NCI-H1694 (cell line): ENCODE measurements at places on chromosomes 3 and 15.

DNA sequence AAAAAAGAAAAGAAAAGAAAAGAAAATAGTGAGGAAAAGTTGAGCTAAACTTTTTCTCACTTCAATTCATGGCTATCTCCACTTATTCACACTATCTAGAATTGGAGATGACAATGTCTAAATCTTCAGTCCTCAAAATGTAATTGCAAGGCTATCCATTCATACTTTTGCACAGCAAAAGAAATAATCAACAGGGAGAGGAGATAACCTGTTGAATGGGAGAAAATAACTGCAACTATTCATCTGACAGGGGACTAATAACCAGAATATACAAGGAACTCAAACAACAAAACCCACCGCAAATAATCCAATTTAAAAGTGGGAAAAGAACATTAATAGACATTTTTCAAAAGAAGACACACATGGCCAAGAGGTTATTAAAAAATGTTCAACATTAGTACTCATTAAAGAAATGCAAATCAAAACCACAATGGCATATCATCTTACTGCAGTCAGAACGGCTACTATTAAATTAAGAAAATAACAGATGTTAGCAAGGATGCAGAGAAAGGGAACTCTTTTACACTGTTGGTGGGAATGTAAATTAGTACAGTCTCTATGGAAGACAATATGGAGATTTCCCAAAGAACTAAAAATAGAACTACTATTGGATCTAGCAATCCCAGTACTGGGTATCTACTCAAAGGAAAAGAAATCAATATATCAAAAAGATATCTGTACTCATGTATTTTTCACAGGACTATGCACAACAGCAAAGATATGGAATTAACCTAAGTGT is 73.5 kb upstream of the PPIB start:
- DNase-seq: no peak

DNA sequence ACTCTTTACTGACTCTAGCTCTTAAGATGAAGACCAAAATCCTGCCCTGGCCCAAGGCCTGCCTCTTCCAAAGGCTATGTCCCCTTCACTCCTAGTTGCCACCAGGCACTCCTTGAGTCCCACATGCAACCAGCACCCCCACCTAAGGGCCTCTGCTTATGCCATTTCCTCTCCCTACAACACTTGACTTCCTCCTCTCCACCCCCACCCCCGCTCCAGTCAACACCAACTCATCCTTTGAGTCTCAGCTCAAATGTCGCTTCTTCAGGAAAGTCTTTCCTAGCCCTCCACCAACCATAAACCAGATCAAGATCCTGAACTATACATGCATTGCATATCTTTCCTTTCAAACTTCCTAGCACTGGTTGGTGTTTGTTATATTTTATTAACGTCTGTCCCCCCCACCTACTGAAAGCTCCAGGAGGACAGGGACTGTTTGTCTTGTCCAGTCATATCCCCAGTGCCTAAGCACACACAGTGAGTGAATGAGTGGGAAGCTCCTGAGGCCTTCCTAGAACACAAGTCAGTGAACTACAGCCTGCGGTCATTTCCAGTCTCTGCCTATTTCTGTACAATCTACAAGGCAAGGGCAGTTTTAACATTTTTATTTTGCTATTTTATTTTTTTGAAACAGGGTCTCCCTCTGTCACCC is 7.3 kb downstream of the TBC1D2B start:
- DNase-seq: no peak

- no peak for DNase-seq
Observed at GRCh38 chr15:83784975-83785374, 131.1 kb downstream of the ADAMTSL3 start.

DNA sequence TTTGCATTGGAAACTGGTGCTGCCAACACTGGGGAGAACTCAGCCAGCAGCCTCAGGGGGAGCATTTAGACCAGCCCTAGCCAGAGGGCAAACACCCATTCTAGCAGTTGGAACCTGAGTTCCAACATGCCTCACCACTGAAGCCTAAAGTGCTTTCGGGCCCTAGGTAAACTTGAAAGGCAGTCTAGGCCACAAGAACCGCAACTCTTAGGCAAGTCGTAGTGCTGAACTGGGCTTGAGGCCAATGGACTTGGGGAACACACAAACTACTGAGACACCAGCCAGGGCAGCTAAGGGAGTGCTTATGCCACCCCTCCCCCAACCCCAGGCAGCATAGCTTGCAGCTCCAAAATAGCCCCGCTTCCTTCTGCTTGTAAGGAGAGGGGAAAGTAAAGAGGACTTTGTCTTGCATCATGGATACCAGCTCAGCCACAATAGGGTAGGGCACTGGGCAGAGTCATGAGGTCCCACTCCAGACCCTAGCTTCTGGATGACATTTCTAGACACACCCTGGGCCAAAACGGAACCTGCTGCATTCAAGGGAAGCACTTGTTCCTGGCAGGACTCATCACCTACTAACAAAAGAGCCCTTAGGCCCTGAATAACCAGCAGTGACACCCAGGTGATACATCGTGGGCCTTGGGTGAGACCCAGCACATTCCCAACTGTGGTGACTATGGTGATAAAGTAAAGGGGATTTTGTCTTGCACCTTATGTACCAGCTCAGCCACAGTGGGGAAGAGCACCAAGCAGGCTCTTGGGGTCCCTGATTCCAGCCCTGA is 37.3 kb upstream of the TEX9 start:
- DNase-seq: no peak

- no peak for DNase-seq
Observed at GRCh38 chr3:102132370-102132769, 283.1 kb downstream of the NFKBIZ start.

DNA sequence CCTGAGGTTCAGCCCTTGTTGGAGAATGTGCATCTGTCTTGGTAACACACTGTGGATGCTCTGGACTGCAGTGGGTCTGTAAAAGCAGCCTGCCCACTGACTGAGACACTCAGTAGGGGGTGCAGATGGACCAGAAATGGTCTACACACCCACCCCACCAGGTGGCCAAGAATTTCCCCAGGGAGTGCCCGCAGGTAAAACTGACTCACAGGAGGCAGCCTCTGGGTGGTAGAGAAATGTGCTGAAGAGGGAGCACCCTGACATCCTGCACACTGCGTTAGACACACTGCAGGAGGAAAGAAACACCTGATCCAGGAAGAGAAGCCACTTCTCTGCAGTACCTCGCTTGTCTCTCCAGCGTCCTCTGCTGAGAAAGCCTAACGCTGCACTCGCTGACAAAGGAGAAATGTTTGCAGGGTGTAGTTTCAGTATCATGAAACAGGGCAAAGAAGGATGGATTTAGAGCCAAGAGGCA is 109.5 kb upstream of the ABHD17C start:
- no peak for DNase-seq

DNA sequence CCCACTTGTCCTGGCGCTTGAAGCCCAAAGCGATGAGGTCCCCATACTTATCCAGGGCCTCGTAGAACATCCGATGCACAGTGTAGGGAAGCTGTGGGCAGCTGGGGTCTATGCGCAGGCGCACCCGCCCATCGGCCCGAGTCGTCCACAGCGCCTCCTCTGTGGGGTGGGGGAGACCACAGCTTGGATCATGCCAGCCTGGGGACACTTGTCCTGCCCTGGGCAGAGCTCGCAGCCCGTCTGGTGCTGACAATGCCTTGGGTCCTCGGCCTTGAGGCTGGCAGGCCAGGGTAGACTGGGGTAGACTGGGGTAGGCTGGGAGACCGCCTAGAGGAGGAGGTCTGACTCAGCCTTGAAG is 39.8 kb downstream of the ACSBG1 start:
- no peak for DNase-seq

- DNase-seq: no peak
Observed at GRCh38 chr3:59783468-59783988, 733.7 kb upstream of the CFAP20DC start.

DNA sequence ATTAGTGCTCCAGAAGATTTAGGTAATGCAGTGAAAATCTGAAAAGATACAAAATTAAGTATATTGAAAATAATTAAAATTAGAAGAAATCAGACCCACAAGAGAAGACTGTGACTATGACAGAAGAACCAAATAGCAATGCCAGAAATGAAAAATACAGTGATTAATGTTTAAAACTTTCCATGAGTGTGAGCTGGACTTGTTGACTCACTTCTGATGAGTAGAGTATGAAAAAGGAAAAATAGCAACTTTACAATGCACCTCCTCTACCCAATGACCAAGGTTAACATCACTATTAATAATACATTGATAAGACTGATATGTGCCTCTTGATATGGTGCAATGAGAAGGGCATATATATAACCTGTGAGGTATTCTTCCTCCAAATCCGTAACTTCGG is 39.3 kb upstream of the SLC22A13 start:
- DNase-seq: no peak

DNA sequence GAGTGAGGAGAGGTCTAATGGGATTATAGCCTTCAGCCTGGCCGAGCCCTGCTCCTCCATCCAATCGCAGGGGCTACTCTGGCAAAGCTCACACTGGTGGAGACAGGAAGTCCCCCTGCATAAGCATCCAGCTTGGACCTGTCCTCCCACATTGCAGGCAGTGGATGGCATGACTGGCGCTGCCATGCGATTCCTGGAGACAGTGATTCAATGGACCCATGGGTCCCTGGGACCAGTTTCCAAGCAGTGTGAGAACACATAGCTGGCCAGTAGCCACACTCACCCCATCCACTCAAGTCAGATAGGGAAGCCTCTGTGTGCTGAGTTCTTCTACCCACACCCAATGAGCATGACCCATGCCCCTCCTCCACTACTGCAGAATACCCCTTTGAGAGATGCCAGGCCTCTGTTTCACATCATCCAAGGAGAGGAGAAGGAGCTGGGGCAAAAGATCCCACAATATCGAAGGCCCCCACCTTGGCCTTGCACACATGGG is 18.1 kb upstream of the POC1A start:
- DNase-seq: no peak

DNA sequence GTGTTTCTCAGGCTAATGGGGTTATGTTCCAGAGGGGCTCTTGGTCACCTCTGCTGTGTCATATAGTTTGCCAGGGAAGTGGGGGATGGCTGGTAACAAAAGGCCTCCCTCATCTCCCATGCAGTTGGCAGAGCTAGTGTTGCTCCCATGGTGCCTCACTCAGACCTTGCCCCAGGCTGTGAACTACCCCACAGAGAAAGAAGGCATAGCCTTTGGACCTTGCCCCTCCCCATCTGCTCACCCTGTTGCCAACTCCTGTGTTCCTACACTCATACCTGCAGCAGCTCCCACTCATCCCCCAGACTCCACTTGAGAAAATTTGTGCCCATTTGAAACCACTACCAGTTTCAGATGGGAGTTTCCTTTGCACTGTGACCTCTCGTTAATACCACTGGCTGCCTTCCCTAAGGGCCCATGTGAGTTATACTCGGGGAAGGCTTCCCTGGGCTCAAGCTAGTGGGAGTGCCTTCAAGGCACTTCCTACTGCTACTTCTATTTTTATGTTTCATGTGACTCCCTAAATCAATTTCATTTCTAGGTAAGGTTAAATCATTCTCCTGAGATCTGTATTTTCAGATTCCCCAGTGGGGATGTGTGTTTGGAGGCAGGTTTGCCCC is 25.3 kb upstream of the COPB2 start:
- DNase-seq: no peak

- DNase-seq: no peak
Observed at GRCh38 chr3:14522129-14522691, 17.9 kb downstream of the GRIP2 start.

- DNase-seq: no peak
Observed at GRCh38 chr3:31448035-31448881, 84.5 kb upstream of the STT3B start.

DNA sequence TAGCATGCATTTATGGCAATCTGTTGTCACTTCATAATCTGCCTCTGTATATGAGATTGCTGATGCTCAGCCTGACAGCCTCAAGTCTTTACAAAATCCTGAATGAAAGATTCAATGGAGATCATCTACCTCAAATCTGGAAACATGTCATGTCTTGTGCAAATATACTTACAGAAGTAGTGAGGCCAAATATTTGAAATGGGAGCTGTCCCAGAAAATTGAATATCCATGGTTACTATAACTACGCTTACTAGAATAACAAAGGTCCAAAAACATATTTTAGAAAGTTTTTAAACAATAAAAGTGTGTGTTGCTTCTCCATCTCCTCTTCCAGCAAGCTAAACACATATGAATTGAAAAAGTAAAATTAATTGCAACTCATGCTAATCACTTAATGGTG is 133.2 kb upstream of the DPH6 start:
- DNase-seq: no peak

GRCh38 chr3:184284696-184285095 is 8.9 kb downstream of the ECE2 start:
- DNase-seq: peak; percentile 90

GRCh38 chr3:149018247-149018646 is 26.9 kb downstream of the GYG1 start:
- no peak for DNase-seq

DNA sequence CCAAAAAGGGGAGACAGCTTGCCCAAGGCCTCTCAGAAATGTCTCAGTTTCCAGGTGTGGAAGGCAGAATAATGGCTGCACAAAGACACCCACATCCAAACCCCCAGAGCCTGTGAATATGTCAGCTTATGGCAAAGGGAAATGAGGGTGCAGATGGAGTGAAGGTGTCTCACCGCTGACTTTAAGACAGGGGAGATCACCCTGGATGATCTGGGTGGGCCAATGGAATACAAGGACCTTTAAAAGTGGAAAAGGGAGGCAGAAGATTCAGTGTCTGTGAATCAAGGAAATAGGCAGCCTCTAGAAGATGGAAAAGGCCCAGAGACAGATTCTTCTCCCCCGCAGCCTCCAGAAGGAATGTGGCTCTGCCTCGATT is 48.8 kb upstream of the ATP2B2 start:
- DNase-seq: no peak

GRCh38 chr3:197151580-197151979 is 122.0 kb upstream of the MELTF start:
- no peak for DNase-seq

DNA sequence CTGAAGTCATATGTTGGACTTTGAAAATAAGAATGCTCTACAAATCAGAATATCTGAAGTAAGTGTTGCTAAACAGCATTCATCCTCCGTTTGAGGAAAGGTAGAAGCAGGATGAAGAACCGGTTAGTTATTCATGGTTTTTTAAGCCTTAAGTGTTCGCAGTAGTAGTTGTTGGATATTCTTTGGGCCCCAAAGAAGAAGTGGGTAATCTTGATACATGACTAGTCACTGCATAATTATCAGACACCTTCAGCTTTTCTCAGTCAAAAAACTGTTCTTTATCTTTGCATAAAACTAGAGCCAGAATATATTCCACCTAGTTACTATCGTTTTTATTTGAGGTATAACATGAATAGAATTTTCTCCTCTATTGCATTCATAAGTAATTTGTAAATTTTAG is 13.8 kb downstream of the RAB5A start:
- no peak for DNase-seq

DNA sequence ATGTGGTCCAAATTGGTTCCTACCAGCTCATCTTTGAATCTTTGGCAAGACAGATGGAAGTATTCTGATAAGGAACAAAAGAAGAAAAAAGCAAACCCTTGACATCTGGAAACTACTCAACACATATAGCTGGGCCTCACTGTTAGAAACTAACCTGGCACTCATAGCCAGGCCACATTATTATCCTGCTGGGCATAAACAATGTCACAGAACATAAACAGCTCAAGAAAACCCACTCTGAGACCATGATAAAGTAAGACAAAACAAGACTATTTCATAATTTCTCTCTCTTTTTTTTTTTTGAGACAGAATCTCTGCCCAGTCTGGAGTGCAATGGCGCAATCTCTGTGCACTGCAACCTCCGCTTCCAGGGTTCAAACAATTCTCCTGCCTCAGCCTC is 1093.2 kb downstream of the FHIT start:
- no peak for DNase-seq

- no peak for DNase-seq
Observed at GRCh38 chr15:67130166-67130565, 64.8 kb downstream of the SMAD3 start.

GRCh38 chr3:170701696-170702678 is 116.1 kb upstream of the SLC7A14 start:
- DNase-seq: no peak

- DNase-seq: no peak
Observed at GRCh38 chr15:82158811-82159210, 103.7 kb downstream of the EFL1 start.
